Hair follicular keratinocyte (primary cell): ENCODE measurements at places on chromosomes 6 and 20. TPM values are rescaled to one million over a fixed set of nuclear protein-coding genes. Genes with fewer than 3 reads are reported as not detected.

Gene FAM210B
- total RNA-seq, result 28.9 and 43.7 TPM in 2 replicates

Gene WFDC11
- not detected in 2 replicates for total RNA-seq

Gene MSH5
- 6.2 and 7.4 TPM in 2 replicates for total RNA-seq

Gene SLC2A10
- total RNA-seq, result 0.16 and 0.19 TPM in 2 replicates

Gene GNAS-AS1
- total RNA-seq, result 0.62 and 1.6 TPM in 2 replicates

Gene RBM12
- 27.3 and 40.5 TPM in 2 replicates for total RNA-seq

Gene ERVFRD-1
- total RNA-seq, result not detected in 2 replicates
